ENCODE measurements at places on chromosomes 2 and 18.

GRCh38 chr2:43207553-43208300 is 18.7 kb downstream of the ZFP36L2 start:
- DNase-seq = no peak

DNA sequence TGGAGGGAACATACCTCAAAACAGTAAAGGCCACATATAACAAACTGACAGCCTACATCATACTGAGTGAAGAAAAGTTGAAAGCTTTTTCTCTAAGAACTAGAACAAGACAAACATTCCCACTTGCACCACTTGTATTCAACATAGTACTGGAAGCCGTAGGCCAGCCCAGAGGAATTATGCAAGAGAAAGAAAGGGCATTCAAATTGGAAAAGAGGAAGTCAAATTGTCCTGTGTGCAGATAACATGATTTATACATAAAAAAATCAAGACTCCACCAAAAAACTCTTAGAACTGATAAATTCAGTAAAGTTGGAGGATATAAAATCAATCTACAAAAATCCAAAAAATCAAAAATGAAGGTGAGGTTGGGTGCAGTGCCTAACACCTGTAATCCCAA is 8.0 kb upstream of the KDM3A start:
- DNase-seq = no peak

- no peak for DNase-seq
Measured at GRCh38 chr18:48693625-48694262, 154.9 kb downstream of the CTIF start.

DNA sequence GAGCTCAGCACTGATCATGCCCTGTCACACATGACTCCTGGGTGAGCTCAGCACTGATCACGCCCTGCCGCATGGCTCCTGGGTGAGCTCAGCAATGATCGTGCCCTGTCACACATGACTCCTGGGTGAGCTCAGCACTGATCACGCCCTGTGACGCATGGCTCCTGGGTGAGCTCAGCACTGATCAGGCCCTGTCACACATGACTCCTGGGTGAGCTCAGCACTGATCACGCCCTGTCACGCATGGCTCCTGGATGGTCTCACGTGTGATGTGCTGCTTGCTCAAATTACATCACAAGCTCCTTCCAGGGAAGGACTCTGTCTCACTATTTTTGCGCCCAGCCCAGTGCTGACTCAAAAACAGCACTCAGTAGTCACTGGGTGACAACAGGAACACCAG is 258.0 kb downstream of the HDAC4 start:
- no peak for DNase-seq

- DNase-seq = no peak
Measured at GRCh38 chr2:37376421-37377186, 32.2 kb downstream of the QPCT start.

- DNase-seq = no peak
Measured at GRCh38 chr2:216279031-216279430, 93.3 kb downstream of the MARCHF4 start.
